ENCODE measurements at places on chromosomes 2 and 18.

DNA sequence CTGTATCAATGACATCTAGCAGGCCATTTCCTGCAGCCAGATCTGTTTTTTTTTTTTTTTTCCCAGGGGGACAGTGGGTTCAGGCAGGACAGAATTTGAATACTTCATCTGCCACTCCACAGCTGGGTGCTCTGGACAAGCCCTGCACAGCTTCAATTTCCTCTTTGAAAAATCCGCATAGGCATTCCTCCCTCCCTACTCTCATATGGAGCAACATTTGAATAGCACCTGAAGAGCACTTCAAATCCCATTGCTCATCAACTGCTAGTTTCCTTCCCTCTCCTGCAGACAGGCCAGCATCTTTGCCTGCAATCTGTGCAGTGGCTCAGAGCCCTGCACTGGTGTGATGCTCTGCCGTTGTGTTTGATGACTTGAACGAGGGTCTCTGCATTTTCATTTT, 326.3 kb downstream of the TSN start:
- no peak overlapping the region for H3K4me3 ChIP-seq
- H3K27me3 ChIP-seq = no peaks in the 10 kb centered on the region
- no peaks in the 10 kb centered on the region for H3K36me3 ChIP-seq

GRCh38 chr2:196131384-196131937, 39.9 kb downstream of the STK17B start:
- H3K27ac ChIP-seq = peak overlapping the region; percentile 55
- no peaks in the 10 kb centered on the region for H3K4me1 ChIP-seq
- H3K36me3 ChIP-seq = peaks cover 55% of the 10 kb centered on the region
- no peaks in the 10 kb centered on the region for H3K27me3 ChIP-seq
- ATAC-seq = peak; percentile 52

GRCh38 chr2:18763338-18763737, 174.0 kb upstream of the NT5C1B start:
- peaks cover 31% of the 10 kb centered on the region for H3K36me3 ChIP-seq
- no peak overlapping the region for H3K27ac ChIP-seq
- H3K4me3 ChIP-seq = no peak overlapping the region

- H3K4me1 ChIP-seq = peaks cover 12% of the 10 kb centered on the region
- peaks cover 13% of the 10 kb centered on the region for H3K36me3 ChIP-seq
- H3K4me3 ChIP-seq = no peak overlapping the region
- no peak overlapping the region for H3K27ac ChIP-seq
- H3K27me3 ChIP-seq = no peaks in the 10 kb centered on the region
These were observed 26.7 kb downstream of the AGPS start for GRCh38 chr2:177419274-177419673.

- H3K27me3 ChIP-seq = no peaks in the 10 kb centered on the region
- no peaks in the 10 kb centered on the region for H3K4me1 ChIP-seq
- no peak overlapping the region for H3K4me3 ChIP-seq
- ATAC-seq = no peak
- H3K27ac ChIP-seq = no peak overlapping the region
- H3K36me3 ChIP-seq = peaks cover 73% of the 10 kb centered on the region
These were observed 28.6 kb downstream of the HS1BP3 start for GRCh38 chr2:20622296-20622686.

GRCh38 chr2:177716484-177716883, 323.9 kb downstream of the AGPS start:
- no peak overlapping the region for H3K27ac ChIP-seq
- ATAC-seq = no peak
- H3K27me3 ChIP-seq = no peaks in the 10 kb centered on the region
- H3K4me1 ChIP-seq = no peaks in the 10 kb centered on the region

DNA sequence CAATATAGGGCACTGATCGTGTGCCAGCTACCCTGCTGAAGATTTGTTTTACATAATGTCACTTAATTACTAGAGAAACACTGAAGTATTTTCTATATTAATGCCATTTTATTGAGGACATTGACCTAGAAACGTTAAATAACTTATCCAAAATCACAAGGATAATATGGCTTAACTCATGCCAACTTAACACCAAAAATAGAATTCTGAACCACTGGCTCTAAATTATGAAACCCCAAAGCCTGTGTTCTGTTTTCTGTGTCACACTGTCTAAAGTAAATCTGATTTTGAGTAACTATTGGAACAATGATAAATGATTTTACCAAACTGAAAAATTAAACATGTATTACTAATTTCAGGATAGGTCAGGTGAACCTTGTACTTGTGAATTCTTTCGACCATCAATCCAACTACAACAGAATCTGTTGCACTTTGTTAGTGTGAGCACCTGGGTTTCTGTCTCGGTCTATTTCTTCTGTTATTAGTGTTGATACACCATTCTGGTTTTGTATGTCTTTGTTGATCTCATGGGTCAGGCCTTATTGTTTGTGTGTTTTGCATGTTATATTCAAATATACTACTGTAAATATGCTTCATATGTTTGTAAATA, 48.2 kb upstream of the CCDC141 start:
- H3K4me3 ChIP-seq = no peak overlapping the region
- no peaks in the 10 kb centered on the region for H3K27me3 ChIP-seq
- H3K4me1 ChIP-seq = peaks cover 49% of the 10 kb centered on the region
- H3K27ac ChIP-seq = no peak overlapping the region
- H3K36me3 ChIP-seq = no peaks in the 10 kb centered on the region

- H3K27me3 ChIP-seq = peaks cover 75% of the 10 kb centered on the region
- no peaks in the 10 kb centered on the region for H3K36me3 ChIP-seq
- peaks cover 11% of the 10 kb centered on the region for H3K4me1 ChIP-seq
- H3K4me3 ChIP-seq = no peak overlapping the region
- no peak overlapping the region for H3K27ac ChIP-seq
- ATAC-seq = no peak
These were observed 80.2 kb downstream of the CDK15 start for GRCh38 chr2:201886504-201886903.

DNA sequence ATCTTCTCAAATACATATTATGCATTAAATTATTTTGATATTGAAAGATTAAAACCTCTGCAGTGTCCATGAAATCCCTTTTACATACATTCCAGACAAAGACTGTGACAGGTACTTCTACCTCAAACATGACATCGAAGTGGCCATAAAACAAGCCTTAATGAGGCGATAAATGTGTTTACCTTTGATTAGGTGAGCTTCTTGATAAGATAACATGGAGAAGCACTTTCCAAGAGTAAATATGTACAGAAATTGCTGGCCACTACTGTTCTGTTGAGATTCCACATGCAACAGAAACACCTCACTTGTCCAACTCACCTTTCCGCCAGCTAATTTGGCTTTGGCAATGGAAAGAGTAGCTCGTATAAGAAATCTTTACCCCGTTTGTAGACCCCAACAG, 55.2 kb downstream of the ZEB2 start:
- peaks cover 47% of the 10 kb centered on the region for H3K4me1 ChIP-seq
- no peak overlapping the region for H3K27ac ChIP-seq
- no peaks in the 10 kb centered on the region for H3K27me3 ChIP-seq
- H3K4me3 ChIP-seq = no peak overlapping the region
- ATAC-seq = no peak

GRCh38 chr2:77325395-77325794, 196.8 kb downstream of the LRRTM4 start:
- H3K4me3 ChIP-seq = no peak overlapping the region
- ATAC-seq = no peak
- no peaks in the 10 kb centered on the region for H3K4me1 ChIP-seq

GRCh38 chr2:142038826-142039225, 92.0 kb downstream of the LRP1B start:
- ATAC-seq = no peak
- H3K27ac ChIP-seq = no peak overlapping the region
- H3K36me3 ChIP-seq = no peaks in the 10 kb centered on the region
- no peaks in the 10 kb centered on the region for H3K27me3 ChIP-seq

GRCh38 chr2:235371018-235371417, 122.8 kb upstream of the AGAP1 start:
- H3K27me3 ChIP-seq = peaks cover 10% of the 10 kb centered on the region
- H3K36me3 ChIP-seq = no peaks in the 10 kb centered on the region
- H3K27ac ChIP-seq = no peak overlapping the region
- no peak overlapping the region for H3K4me3 ChIP-seq
- no peaks in the 10 kb centered on the region for H3K4me1 ChIP-seq

DNA sequence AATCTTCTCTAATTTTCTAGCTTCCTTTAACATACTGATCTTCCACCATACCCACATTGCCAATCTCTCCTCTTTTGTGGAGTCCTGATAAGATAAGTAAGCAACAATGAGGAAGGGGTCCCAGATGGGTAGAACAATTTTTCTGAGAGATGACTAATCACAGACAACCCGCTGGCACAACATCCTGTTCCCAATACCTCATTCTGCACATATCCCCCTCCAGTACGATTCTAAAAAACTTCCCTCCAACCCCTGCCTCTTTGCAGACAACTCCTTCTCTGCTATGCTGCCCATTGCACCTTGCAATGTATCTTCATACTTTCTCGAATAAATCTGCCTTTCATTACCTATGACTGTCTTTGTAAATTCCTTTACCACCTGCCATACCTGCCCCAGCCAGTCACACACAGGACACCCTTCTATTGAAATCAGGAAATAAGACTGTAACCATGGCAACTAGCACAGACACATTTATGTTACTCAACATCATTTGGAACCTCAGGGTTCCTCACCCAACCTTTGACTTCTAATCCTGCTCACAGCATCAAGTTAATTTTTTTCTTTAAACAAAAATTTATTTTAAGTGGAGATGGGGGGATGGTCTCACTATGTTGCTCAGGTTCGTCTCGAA, 7.4 kb upstream of the EXOC6B start:
- ATAC-seq = peak; percentile 42
- peaks cover 5% of the 10 kb centered on the region for H3K4me1 ChIP-seq
- H3K27me3 ChIP-seq = peaks cover 13% of the 10 kb centered on the region
- no peak overlapping the region for H3K4me3 ChIP-seq
- no peak overlapping the region for H3K27ac ChIP-seq
- H3K36me3 ChIP-seq = no peaks in the 10 kb centered on the region

DNA sequence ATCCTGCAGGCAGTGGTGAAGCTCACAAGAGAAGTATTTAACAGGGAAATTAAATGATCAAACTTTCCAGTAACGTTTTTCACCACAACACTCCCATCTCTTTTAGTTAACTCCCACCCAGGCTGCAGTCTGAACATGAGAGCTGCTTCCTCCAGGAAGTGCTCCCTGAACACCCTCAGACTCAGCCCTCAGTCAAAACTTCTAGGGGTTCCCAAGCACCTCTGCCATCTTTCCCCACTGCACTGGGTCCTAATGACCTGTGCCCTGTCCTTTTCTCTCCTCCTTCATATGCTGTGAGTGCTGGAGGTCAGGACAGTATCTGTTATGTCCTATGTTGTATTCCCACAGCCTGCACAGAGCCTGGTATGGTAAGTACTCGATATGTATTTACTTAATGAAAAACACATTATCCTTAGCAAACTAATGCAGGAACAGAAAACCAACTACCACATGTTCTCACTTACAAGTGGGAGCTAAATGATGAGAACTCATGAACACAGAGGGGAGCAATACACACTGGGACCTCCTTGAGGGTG, 49.2 kb upstream of the ASPRV1 start:
- ATAC-seq = peak; percentile 39
- peak overlapping the region; percentile 11 for H3K27ac ChIP-seq
- H3K4me1 ChIP-seq = peaks cover 25% of the 10 kb centered on the region
- peaks cover 26% of the 10 kb centered on the region for H3K36me3 ChIP-seq

GRCh38 chr2:109481196-109481555, 132.6 kb downstream of the SEPTIN10 start:
- peaks cover 26% of the 10 kb centered on the region for H3K27me3 ChIP-seq
- H3K4me1 ChIP-seq = no peaks in the 10 kb centered on the region
- H3K4me3 ChIP-seq = no peak overlapping the region
- H3K36me3 ChIP-seq = no peaks in the 10 kb centered on the region

DNA sequence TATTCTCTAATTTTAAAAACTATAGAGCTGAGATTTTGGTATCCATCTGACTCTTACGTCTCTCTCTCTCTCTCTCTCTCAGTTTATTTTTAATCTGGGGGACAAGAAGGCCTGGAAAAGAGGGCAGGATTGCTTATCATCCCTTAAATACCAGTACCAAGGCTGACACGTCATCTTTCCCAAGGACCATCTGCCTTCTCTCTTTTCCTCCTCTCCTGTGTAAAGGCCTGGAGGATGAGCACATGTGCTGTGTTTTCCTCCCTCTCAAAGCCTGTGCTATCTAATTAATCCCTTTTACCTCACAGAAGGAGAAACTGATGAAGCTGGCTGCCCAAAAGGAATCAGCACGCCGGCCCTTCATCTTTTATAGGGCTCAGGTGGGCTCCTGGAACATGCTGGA, 7.3 kb downstream of the IL37 start:
- H3K36me3 ChIP-seq = no peaks in the 10 kb centered on the region
- ATAC-seq = no peak
- no peak overlapping the region for H3K27ac ChIP-seq
- no peak overlapping the region for H3K4me3 ChIP-seq
- H3K4me1 ChIP-seq = no peaks in the 10 kb centered on the region
- peaks cover 10% of the 10 kb centered on the region for H3K27me3 ChIP-seq

Data from stimulated activated memory B cell treated with anti-CD40 and anti-IgM and Interleukin-4, amounts not matched to agents 10 μg/mL and 1 μg/mL and 100 μg/mL, for 72 hours (primary cell).